ENCODE measurements at places on chromosomes 6 and 20.

DNA sequence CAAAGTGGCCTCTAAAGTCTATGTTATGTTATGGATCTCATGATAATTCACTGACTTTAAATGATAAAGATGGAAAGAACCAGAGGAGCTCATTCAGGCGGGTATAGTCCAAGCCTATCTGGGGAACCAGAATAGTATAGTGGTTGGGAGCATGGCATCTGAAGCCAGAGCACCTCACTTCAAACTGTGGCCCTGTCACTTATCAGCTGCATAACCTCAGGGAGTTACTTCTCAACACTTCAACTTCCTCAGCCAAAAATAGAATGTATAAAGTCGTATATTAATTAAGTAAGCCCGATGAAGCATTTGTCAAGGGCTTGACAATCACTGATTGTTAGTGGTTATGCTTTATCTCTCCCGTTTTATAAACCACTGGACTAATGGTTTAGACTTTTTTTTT is 112.7 kb downstream of the RTN4IP1 start:
- DNase-seq: no peak

DNA sequence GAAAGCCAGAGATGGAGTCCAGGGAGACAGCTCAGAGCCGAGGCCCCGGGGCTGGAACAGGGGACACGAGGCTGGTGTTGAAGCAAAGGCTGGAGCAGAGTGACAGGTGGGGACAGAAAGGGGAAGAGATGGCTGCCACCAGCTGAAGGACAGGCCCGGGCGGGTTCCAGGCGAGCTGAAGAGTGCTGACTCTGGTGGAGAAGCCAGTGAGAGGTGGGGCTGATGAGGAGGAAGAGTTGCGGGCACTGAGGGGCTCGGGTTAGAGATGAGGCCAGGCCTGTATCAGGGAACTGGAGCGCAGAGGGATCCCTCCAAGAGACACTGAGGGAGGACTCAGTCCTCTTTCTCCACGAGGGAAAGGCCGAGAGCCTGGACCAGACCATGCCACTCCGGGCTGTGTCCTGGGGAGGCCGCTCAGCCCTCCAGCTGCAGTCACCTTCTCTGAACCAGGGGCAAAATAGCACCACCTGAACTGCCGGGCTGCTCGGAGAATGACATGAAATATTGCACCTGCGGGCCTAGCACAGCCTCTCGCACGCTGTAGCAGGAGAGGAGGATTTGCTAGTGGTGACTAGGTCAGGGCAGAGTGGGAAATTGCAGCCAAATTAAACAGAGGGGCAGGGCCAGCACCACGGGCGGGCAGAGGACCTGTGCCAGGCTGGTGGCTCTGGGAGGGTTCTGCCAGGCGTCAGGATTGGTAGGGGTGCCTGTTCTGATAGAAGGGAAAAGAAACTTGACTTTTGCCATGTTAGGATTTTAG is 175.9 kb downstream of the ZDHHC14 start:
- DNase-seq: no peak

DNA sequence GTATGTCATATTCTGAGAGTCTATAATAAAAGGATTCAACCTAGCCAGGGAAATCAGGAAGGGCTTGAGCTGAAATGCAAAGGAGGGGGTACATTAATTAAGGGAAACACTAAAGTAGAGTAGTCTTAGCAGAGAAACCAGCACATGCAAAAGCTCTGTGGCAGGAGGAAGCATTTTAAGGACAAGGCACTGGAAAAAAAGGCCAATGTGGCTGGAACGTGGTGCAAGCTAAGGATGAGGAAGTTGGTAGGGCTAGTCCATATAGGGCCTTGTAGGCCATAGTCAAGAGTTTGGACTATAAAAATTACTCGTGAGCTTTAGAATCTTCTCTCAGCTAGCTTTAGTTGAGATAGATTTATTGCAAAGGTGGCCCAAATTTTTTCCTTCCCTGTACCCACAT is 75.2 kb upstream of the TOP1 start:
- DNase-seq: no peak

DNA sequence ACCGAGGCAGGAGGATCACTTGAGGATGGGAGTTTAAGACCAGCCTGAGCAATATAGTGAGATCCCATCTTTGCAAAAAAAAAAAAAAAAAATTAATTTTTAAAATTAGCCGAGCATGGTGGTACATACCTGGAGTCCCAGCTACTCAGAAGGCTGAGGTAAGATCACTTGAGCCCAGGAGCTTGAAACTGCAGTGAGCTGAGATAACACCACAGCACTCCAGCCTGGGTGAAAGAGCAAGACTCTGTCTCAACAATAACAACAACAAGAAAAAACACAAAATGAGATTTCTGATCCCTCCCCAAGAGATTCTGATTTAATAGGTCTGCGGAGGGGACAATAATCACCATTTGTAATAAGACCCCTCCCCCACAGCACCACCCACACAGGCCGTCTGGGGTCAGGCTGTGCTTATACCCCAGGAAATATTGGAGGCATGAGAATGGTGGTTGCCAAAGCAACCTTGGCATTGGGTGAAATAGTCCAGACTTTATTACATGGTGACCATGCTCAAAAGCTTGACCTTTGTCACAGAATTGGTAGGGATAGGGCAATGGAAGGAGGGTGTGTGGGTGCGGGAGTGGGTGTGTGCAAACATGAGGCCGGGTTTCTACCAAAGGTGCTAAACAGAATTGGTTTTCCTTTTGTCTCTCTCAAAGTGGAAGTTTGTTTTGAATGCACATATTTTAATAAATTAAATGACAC is 24.4 kb upstream of the ADTRP start:
- no peak for DNase-seq

DNA sequence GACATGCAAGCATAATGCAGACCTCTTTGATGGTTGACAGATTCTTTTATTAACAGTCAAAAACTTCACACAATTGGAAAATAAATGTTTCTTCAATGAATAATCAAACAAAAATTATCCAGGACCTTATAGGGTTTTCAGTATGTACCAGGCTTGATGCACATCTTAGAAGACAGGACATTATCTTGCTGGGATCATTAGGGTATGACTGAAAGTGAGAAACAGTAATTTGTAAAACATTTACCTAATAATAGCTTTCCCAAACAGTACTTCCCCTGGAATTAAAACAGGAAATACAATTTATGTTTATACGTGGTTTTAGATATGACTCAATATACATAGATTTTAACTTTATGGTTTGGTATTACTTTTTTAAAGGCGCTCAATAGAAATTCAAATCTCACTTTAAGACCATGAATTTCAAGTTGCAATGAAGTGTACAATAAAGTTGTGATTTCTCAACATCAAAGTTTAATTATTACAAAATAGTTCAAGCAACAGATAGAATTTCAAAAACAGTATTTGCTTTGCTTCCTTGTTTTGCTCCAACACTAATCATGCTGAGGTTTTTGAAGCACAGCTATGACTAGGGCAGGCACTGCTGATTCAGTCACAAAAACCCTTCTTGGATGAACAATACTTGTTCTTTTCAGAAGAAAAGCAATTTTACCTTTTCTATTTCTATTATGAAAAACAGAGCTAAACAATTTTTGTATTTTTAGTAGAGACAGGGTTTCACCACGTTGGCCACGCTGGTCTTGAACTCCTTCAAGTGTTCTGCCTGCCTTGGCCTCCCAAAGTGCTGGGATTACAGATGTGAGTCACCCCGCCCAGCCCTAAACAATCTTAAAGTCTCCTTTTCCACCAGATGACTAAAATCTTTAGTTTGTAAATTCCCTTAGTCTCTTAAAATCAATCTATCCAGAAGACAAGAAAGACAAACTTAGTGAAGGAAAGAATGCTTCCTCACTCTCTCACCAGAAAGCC is 13.7 kb downstream of the SOD2 start:
- no peak for DNase-seq

DNA sequence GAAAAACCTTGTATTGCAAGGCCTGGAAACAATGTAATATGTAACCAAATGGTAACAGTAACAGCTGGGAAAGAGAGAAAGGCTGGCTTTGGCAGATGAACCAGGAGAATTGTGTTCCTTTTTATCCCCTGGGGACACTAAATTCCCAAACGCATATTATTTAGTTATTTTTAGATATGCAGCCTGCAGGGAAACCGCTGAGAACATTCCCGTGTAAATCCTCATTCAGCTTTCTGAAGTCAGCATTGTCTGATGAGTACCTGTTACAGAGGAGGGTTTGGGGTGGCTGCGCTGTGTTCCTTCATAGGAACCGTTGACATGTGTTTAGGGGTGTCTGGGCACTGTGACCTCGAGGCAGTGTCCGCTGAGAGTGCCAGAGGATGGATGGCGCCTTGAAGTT is 101.3 kb downstream of the SMOC2 start:
- no peak for DNase-seq

DNA sequence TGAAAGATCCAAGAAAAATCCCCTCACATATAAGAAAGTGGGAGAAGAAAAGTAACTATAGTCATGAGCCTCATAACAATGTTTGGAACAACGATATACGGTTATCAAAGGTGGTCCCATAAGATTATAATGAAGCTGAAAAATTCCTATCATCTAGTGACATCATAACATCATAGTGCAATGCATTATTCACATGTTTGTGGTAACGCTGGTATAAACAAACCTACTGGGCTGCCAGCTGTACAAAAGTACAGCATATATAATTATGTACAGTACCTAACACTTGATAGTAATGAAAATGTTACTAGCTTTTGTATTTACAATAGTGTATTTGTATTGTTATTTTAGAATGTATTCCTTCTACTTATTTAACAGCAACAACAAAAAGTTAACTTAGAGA is 240.7 kb downstream of the RNGTT start:
- no peak for DNase-seq

GRCh38 chr6:39276379-39276995 is 37.7 kb downstream of the KCNK17 start:
- DNase-seq: no peak

DNA sequence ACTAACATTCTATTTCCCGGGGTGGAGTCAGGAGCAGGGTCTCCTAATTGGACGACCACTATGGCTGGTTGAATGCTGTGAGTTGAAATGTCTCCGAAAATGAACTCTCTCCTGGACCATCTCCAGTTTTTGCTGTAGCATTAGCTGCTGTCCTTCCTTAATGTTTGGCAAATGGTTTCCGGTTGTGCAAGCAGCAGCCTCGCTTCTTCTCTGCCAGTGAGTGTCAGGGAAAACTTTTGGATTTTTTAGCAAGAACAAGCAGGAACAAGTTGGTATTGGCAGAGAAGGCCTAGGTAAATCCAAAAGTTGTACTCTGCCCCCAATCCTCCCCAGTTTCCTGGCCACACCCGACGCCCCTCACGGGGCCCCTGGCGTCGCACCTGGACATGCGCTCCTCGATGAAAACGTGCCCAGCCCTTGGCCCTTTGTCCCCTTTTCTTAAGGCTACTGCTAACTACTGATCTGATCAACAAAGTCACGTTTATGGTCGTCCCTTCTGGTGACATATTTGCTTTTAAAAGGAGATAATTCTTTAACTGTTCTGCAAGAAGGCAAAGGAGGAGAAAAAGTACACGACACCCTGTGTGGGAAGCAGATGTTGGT is 103.2 kb downstream of the ARMC2 start:
- no peak for DNase-seq

GRCh38 chr6:3285049-3285639 is 26.4 kb downstream of the PSMG4 start:
- DNase-seq: no peak

DNA sequence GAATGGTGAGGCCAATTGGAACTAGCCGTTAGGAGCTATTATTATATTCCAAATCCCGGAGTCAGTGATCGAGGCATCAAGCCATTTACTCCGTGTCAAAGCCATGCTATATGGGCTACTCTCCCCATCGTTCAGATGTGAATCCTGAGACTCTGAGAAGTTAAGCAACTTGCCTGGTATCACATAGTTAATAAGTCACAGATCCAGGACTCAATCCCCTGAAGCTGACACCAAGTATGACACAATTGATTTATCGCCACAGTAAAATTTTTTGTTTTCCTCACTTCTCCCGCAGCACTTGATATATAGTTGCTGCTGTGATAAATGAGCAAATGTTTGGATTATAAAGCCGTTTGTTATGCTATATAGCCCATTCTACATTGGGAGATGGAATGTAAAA is 50.8 kb upstream of the TSHZ2 start:
- DNase-seq: no peak

- no peak for DNase-seq
Observed at GRCh38 chr20:58103517-58103904, 124.9 kb downstream of the ANKRD60 start.

- DNase-seq: no peak
Observed at GRCh38 chr6:96542702-96543101, 20.2 kb upstream of the FHL5 start.

DNA sequence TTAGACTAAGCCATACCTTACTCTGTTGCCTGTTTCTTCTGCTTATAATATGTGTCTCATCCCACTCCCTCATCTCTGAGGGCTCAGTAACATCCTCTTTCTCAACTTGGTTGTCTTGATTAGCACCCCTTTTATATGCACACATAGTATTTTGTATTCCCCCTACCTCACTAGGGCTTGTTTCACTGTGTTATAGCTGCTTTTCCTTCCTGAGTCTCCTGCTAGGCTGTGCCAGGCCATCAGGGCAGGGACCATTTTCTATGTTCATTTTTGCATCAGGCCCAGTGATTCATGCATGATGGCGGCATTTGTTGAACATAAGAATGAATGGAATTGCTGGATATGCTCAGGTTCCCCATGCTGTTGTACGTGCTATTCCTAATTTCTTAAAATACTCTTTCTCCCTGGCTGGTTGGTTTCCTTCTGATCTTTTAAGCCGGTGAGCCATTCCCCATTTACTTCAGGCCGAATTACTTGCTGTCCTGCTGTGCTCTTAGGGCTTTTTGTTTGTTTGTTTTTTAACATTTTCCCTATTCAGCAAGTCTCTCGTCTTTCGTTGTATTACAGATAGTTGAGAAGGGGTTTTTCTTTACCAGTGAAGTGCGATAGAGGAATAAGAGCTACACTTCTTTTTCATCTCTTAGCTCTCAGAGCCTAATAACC is 183.2 kb downstream of the CARMIL1 start:
- no peak for DNase-seq

DNA sequence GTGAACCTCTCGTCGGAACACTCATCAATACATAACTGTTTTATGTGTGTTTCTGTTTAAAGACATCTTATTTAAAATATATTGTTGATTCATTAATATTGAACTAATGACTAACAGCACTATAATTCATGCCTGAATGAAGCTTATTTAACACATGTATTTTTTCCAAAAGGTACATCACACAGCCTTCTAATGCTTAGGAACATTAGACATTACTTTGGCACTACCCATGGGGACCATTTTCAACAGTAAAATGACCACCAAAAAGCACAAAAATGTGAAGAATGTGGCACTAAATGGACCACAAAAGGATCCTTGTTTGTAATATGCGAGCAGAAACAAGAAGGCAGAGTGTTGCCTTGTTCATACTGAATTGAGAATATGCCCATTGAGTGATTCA is 109.2 kb downstream of the CEP57L1 start:
- no peak for DNase-seq

- no peak for DNase-seq
Observed at GRCh38 chr6:123105561-123105960, 109.5 kb downstream of the CLVS2 start.

DNA sequence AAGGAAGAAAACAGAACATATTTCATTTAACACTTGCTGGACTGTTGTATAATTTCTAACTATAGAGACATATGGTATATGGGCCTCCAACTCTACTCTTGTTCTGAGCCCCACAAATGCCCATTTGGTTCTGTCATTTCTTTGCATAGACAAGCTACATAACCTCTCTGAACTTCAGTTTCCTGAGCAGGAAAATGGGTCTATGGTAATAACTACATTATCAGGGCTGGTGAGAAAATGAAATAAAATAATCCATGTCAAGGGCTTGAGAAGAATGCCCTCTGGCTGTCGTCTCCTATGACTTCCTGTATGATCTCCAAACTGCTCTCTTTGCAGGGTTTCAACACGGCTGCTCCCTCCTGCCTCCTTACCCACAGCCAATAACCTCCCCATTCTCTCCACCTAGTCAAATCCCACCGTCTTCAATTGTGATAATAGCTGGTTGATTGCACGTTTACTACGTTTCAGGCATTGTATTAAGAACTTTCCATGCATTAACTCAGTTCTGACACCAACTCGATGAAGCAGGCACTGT is 12.0 kb downstream of the ZCCHC3 start:
- DNase-seq: no peak

Data from stimulated activated CD8-positive, alpha-beta memory T cell treated with anti-CD3 and anti-CD28 coated beads, Interleukin-2, amount 100 ng/mL, for 1 hour (primary cell).